CD4-positive, alpha-beta T cell treated with Interleukin-21 for 1 hour (primary cell): ENCODE measurements at places on chromosomes 2 and 18.

- DNase-seq, result peak; percentile 4
Measured at GRCh38 chr2:240733803-240734495, 42.3 kb downstream of the AQP12A start.

GRCh38 chr18:59605633-59606192 is 91.5 kb downstream of the CCBE1 start:
- no peak for DNase-seq

- no peak for DNase-seq
Measured at GRCh38 chr18:70181015-70181414, 24.5 kb downstream of the RTTN start.

DNA sequence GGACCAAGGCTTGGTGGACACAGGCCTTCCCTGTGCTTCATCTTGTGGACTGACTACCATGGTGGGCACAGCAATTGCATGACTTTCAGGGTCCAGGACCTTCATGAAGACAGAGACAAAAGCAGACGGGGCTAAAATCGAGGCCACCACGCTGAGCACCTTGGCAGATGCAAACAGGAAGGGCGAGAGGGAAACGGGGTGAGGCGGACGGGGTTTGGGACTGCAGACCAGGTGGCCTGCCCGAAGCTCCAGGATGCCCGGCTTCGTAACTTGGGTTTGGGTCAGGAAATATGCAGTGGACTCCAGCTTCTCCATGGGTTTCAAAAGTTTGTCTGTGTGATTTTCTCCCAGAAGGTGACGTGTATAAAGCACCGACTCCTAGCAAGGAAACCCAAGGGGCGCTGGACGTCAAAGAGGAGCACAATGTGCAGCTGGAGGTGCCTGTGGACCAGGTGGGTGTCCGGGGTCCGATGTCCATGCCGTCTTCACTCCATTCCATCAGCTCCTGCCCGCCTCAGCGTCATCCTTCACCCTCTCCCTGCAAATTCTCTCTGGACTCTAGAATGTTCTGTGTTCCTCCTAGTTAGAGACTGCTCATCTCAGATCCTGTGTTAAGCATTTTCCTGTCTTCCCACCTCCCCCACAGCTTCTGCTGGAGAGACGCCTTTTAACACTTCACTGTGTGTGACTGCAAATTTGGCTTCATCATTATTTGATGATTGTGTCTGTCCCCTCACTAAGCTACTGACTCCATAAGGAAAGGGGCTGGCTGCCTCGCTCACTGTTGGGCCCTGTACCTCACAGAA is 65.8 kb downstream of the DCDC2C start:
- no peak for DNase-seq

GRCh38 chr2:181585732-181586131 is 71.2 kb downstream of the CERKL start:
- no peak for DNase-seq

DNA sequence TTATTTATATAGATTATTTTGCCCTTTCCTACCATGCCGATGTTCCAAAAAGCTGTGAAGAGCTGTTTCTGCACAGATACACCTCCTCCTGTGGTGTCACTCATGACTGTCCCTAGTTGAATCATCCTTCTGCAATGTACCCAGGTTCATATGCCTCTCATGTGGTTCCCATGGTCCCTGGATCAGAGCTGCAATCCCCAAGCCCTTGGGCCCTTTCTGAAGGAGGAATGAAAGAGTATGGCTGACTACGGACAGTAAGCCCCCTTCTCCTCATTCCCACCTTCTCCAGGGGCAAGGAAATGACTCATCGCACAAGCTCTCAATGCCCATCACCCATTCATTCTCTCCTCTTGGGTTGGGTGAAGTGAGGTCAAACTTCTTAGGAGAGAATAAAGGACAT is 63.9 kb upstream of the ACVR1 start:
- DNase-seq, result no peak

GRCh38 chr18:35335866-35336265 is 8.4 kb downstream of the ZNF24 start:
- DNase-seq, result no peak

- no peak for DNase-seq
Measured at GRCh38 chr2:12651641-12652040, 65.1 kb upstream of the TRIB2 start.

- no peak for DNase-seq
Measured at GRCh38 chr2:60313470-60314172, 239.8 kb downstream of the BCL11A start.

- DNase-seq, result no peak
Measured at GRCh38 chr2:78218066-78218465, 695.9 kb upstream of the LRRTM4 start.

- no peak for DNase-seq
Measured at GRCh38 chr2:174335254-174335987, 667 bp downstream of the SP9 start.

- DNase-seq, result no peak
Measured at GRCh38 chr18:9803063-9803697, 82.6 kb upstream of the TXNDC2 start.

GRCh38 chr18:50720325-50720674 is 99.5 kb downstream of the MRO start:
- no peak for DNase-seq

DNA sequence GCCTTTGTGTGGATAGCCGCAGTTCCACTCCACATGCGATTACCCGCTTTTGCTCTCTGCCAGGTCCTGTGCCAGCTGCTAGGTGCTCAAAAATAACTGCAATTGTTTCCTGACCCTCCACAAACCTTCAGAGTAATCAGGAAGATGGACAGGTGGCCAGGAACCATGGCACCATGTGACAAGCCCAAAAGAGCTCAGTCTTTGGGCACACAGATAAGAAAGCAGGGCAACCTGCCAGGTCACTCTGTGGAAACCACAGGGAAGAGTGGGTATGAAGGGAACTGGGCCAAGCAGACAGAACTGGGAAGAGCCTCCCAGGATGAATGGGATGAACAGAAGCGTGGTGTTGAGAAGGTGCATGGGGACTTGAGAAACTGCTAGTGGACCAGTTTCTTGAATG is 79.4 kb upstream of the AGAP1 start:
- DNase-seq, result no peak

DNA sequence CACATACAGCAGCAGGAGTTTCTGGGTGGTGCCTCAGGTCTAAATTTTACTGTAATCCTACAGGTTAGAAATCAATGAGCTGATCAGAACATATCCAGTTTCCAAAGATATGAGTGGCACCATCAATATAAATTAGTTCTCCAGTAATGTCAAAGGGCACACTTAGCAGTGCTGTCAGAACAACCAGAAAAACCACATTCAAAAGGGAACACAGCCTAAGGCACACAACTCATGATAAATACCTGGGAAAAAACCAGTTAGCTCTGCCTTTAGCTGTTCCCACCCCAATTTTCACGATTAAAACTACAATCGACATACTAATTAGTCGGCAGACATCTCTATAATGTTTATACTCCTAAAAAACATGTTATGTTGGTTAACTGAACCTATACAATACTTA is 31.5 kb downstream of the ATP8B1 start:
- no peak for DNase-seq

DNA sequence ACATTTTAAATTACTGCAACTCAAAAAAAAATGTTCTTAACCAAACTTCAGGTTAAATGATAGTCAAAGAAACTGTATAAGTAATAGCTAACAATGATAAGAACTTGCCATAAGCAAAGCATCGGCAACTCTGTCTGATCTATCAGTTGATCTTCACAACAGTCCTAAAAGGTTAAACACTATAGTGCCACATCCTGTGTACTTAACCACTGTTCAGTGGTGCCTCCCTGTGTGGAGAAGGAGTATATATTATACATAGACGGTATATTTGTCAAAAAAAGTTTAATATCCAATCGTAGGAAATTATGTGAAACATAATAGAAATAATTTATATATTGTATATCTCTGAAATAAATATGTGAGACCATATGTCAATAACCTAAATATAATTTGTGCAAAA is 13.0 kb downstream of the DTNA start:
- no peak for DNase-seq

DNA sequence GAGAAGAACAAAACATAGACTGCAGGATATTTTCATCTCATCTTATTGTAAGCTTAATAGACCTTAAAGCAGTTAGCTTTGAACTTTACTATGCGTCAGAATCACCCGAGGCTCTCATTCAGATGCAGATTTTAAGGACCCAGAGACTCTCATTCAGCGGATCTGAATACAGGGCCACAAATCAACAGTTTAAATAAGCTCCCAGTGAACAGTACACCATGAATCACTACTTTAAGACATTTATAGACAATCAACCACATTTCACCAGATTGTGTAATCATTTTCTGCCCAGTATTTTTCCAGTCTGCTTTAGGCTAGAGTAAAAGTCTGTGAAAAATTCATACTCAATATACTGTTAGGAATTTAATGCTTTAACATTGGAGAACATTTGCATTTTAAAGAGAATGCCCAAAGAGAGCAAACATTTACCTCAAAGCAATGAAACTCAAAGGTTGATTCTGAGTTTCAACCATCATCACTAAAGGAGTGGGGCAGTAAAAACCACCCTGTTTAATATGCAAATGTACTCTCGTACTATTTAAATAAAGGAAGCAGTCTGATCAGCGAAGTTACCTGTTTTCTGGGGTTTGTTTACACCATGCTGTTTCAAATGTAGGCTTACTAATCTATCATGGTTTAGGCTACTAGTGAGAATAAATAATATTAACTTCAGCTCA is 11.0 kb upstream of the ALPK2 start:
- DNase-seq, result no peak

GRCh38 chr18:25832001-25832604 is 258.3 kb downstream of the SS18 start:
- no peak for DNase-seq

DNA sequence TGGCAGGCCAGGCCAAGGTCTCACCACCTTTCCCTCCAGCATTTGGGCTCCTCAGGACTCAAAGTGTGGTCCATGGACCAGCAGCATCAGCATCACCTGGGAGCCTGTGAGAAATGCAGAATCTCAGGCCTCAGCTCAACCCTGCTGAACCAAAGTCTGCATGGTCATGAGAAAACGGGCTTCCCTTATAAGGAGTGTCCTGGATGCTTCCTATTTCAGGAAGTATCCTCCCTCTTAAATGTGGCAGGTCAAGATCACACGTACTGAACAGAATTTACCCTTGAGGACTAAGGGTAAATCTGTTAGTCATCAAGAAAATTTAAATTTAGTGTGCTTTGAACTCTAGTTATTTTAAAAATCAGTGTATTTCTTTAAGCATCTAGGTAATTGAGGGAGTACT is 11.8 kb downstream of the CD8A start:
- DNase-seq, result no peak

DNA sequence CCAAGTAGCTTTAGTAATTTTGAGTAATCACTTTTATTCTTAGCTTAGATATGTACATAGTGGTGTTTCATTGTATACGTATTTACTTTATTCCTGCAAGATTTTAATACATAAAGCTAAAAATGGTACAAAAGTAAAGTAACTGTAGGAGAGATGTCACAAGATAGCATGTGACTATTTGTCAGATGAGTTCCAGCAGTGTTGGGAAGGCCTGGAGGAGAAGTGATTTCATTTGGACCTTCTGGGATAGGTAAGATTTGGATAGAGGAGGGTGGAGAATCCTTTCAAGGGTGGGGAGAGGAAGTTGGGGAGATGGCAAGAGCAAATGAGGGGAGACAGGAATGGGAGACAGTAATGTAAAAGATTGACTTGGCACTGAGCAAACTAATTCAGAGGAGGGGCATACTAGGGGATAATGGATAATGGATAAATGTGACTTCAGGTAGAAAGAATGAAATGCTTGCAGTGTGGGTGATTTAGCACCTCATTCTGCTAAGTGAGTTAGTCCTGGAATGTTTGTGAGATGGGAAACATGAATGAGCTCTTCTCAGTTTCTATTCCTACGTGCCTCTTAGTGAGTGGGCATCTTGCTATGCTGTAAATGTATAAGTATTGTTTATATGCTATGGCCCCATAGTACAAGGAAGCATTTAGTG is 10.5 kb downstream of the WDR43 start:
- no peak for DNase-seq

DNA sequence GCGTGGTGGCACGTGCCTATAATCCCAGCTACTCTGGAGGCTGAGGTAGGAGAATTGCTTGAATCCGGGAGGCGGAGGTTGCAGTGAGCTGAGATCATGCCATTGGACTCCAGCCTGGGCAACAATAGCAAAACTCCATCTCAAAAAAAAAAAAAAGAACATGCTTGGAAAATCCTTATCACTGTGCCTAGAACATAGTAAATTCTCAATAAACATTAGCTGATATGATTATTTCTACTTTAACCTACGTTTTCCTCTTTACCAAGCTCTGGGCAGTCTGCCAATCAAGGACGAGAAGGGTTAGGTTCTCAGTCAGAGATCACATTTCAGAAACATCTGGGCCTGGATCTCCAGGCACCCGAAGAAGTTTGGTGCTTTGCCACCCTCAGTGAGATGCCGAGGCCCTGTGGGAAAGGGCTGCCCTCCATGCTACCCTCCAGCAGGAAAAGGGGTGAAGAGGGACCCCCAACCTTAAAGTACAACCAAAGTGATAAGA is 107.7 kb downstream of the BCL11A start:
- DNase-seq, result no peak

DNA sequence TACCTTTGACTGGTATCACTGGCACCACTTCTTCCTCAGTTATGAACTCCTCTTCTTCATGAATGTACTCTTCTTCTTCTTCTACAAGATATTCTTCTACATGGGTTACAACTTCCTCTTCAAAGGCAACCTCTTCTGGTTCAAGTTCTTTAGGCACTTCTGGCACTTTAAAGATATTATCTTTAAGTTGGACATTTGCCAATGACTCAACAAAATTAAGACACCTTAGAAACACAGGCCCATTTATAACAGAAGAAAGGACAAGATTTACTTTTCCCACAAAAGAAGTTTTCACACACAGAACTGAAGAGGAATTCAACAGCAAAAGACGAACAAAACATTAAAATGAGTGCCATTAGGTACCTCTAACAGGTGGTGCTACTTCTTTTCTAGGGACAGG is 127.3 kb downstream of the TTN start:
- DNase-seq, result no peak

DNA sequence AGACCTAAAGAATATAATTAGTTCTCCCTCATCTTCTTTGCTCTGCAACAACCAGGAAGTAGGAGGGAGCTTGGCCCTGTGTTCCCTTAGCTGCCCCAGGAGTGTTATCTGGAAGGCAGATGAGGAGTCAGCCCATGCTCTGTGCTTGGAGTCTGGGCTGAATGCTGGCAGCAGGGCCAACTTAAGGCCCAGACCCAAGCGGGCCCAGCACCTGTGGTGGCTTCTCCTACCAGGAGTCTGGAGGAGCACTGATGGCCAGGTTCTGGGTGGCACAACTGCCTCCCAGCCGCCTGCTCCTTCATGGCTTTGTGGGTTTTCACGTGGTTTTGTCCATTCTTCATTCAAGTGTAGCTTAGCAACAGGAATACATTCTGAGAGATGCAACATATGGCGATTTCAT is 1910.7 kb upstream of the LRRTM1 start:
- DNase-seq, result no peak
